OCI-M1 (cell line): ENCODE measurements at places on chromosomes 3 and 15.
A peak's percentile ranks its signal among the peaks of the same experiment; 100 is the strongest.

DNA sequence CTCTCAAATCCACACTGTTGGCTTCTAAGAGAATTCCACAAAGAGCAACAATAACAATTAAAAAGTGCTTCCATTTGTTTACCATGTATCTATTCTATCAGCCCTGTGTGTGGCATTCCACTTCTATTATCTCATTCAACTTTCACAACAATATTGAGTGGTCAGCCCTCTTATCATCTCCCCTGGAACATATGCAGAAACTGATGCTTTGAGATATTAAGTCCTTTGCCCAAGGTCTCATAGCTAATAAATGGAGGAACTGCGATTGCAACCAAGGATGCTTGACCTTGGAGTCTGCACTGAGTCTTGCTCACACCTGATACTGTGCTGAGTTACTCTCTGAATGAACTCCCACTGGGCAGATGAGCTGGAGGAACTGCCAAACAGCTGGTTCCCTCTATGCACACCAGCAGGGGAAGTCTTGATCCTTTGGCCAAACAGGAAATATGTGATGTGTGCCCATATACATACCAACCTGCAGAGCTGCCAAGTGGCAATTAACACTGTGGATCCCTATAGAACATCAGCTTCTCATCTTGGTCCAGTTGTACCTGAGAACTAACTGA, 144.7 kb upstream of the WNT5A start:
- no peak for DNase-seq

GRCh38 chr3:195397524-195397923, 45.3 kb downstream of the ACAP2 start:
- no peak for DNase-seq

DNA sequence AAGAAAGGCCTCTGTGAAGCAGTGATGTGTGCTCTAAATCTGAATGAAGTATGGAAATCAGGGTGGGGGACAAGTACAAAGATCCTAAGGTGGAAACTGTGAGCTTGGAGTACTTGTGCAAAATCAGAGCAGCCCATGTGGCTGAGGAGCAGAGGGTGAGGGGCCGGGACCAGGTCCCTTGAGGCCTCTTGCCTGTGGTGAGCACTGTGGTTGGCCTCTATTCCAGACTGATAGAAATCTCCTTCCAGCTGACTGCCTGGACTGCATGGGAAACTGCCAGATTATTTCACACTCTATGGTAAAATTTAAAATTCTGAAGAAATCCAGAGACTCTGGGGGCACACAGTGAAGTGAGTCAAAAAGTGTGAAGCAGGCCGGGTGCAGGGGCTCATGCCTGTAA, 81.4 kb downstream of the TM4SF4 start:
- DNase-seq: no peak

DNA sequence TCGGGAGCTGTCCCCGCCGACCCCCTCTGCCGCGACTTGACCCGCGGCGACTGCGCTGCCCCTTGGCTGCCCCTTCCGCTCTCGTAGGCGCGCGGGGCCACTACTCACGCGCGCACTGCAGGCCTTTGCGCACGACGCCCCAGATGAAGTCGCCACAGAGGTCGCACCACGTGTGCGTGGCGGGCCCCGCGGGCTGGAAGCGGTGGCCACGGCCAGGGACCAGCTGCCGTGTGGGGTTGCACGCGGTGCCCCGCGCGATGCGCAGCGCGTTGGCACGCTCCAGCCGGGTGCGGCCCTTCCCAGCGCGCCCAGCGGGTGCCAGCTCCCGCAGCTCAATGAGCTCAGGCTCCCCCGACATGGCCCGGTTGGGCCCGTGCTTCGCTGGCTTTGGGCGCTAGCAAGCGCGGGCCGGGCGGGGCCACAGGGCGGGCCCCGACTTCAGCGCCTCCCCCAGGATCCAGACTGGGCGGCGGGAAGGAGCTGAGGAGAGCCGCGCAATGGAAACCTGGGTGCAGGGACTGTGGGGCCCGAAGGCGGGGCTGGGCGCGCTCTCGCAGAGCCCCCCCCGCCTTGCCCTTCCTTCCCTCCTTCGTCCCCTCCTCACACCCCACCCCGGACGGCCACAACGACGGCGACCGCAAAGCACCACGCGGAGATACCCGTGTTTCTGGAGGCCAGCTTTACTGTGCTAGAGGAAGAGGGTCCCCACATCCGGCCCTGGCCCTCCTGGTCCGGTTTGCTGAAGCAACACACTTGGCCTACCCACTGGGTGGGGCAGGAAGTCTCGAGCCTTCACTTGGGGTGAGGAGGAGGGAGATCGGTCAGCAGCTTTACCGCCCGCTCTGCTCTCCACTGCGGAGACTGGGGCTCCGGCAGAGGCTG, at the start of gene RASSF1:
RASSF1 (minus strand) TSS at position 389 of the 882 bp plus-strand sequence; CDS start at position 358, 31 bp downstream.
- peak; percentile 82 for DNase-seq

GRCh38 chr3:58654466-58654865, 12.1 kb downstream of the FAM3D start:
- no peak for DNase-seq
